Myometrial cell (primary cell): ENCODE measurements at places on chromosomes 3 and 15. TPM values are rescaled to one million over a fixed set of nuclear protein-coding genes. Genes with fewer than 3 reads are reported as not detected.

CCDC54 gene
- not detected in 2 replicates for total RNA-seq

ZMYND10 gene
- 1.7 and 3.0 TPM in 2 replicates for total RNA-seq

ATP2C1 gene
- total RNA-seq, result 58.5 and 89.3 TPM in 2 replicates

CNTN3 gene
- total RNA-seq, result 0.58 and 0.71 TPM in 2 replicates

MAP1A gene
- 30.6 and 36.9 TPM in 2 replicates for total RNA-seq

C3orf52 gene
- total RNA-seq, result 2.1 and 2.9 TPM in 2 replicates

POTEB2 gene
- total RNA-seq, result not detected in 2 replicates

CCR9 gene
- total RNA-seq, result not detected in 2 replicates

COL6A5 gene
- not detected in 2 replicates for total RNA-seq

EIF4G1 gene
- 414 and 466 TPM in 2 replicates for total RNA-seq

DNAJA4 gene
- 2.9 and 4.1 TPM in 2 replicates for total RNA-seq

LRRC2 gene
- total RNA-seq, result 0.18 TPM in 1 of 2 replicates, not detected in the other

LMAN1L gene
- total RNA-seq, result not detected in 2 replicates

DENND4A gene
- 9.8 and 11.7 TPM in 2 replicates for total RNA-seq

ISLR gene
- total RNA-seq, result 136 and 187 TPM in 2 replicates

DGKG gene
- under 0.01 and 1.1 TPM in 2 replicates for total RNA-seq

PPP2R3A gene
- total RNA-seq, result 9.9 and 10.4 TPM in 2 replicates

NR1I2 gene
- total RNA-seq, result not detected in 2 replicates

C3orf20 gene
- not detected in 2 replicates for total RNA-seq

MOBP gene
- total RNA-seq, result not detected in 2 replicates

CTXN2 gene
- not detected in 2 replicates for total RNA-seq

CLDN11 gene
- 146 and 153 TPM in 2 replicates for total RNA-seq

EPB42 gene
- not detected in 2 replicates for total RNA-seq

CCR3 gene
- not detected in 2 replicates for total RNA-seq

ACTC1 gene
- total RNA-seq, result not detected in 2 replicates

SMCO1 gene
- not detected in 2 replicates for total RNA-seq

EAF1 gene
- total RNA-seq, result 8.6 and 11.7 TPM in 2 replicates

STXBP5L gene
- not detected in 2 replicates for total RNA-seq

CLRN1 gene
- not detected in 2 replicates for total RNA-seq

SLC25A20 gene
- 24.8 and 28.2 TPM in 2 replicates for total RNA-seq

APBA2 gene
- 4.8 and 7.2 TPM in 2 replicates for total RNA-seq

CISH gene
- 0.29 and 0.35 TPM in 2 replicates for total RNA-seq

DPPA4 gene
- not detected in 2 replicates for total RNA-seq

TP63 gene
- total RNA-seq, result not detected in 2 replicates

GTF2E1 gene
- total RNA-seq, result 9.0 and 26.5 TPM in 2 replicates

PLSCR4 gene
- 19.6 and 22.5 TPM in 2 replicates for total RNA-seq

PFN2 gene
- 200 and 229 TPM in 2 replicates for total RNA-seq

LDHAL6B gene
- not detected in 2 replicates for total RNA-seq

CADM2 gene
- total RNA-seq, result not detected in 2 replicates

BFSP2 gene
- total RNA-seq, result not detected in 2 replicates

CDCP1 gene
- 7.2 and 8.3 TPM in 2 replicates for total RNA-seq

DHFR2 gene
- 1.6 and 1.7 TPM in 2 replicates for total RNA-seq

HRH1 gene
- 10.3 and 11.2 TPM in 2 replicates for total RNA-seq
